ENCODE measurements at places on chromosomes 4 and X. TPM values are rescaled to one million over a fixed set of nuclear protein-coding genes. Genes with fewer than 3 reads are reported as not detected.

OPHN1 gene
- total RNA-seq, result 6.2 TPM

PLAC1 gene
- total RNA-seq, result 0.58 TPM

STK32B gene
- total RNA-seq, result 7.8 TPM

MAOB gene
- not detected for total RNA-seq

DNA sequence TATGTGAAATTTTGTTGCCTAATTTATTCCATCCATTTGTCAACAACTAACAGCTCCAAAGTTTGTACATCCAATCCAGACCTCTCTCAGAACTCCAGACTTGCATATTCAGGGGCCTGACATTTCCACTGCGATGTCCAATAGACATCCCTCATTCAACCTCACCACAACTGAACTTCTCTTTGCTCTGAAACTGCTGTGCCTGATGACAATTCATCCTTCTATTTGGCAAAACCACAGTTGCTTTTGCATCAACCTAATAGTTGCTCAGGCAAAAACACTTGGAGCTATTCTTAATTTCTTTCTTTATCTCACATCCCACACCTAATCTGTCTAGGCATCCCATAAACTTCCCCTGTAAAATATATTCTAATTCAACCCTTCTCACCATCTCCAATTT, 56.5 kb downstream of the ANTXR2 start:
- peaks cover 6% of the 10 kb centered on the region for H3K36me3 ChIP-seq
- no peak overlapping the region for H3K4me3 ChIP-seq
- no peak for DNase-seq
- H3K27ac ChIP-seq, result no peak overlapping the region

DNA sequence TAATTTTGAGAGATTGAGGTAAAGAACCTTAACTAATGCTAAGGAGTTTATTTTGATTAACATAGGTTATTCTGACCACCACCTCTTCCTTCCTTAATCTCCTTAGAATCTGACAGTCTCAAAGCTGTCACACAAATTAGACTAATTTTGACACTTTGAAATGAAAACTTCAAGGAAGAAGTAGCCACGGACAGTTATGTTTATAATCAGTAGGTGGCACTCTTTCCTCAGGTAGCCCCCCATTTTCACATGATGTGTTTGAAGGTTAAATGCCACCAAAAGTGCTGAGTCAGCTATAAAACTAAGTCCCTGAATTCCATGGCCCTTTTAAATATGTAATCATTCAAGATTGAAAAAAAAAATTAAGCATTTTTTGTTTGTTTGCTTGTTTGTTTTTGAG, 22.4 kb downstream of the TMEM33 start:
- peak; percentile 31 for DNase-seq
- H3K4me3 ChIP-seq, result no peak overlapping the region
- H3K27ac ChIP-seq, result no peak overlapping the region
- H3K36me3 ChIP-seq, result peaks cover 6% of the 10 kb centered on the region
- H3K27me3 ChIP-seq, result no peaks in the 10 kb centered on the region

- no peaks in the 10 kb centered on the region for H3K27me3 ChIP-seq
- no peak overlapping the region for H3K27ac ChIP-seq
- no peak overlapping the region for H3K4me3 ChIP-seq
- no peaks in the 10 kb centered on the region for H3K36me3 ChIP-seq
- no peak for DNase-seq
Observed at GRCh38 chr4:58587856-58588255, 1477.7 kb upstream of the IGFBP7 start.

NIPAL1 gene
- 1.7 TPM for total RNA-seq

CYSLTR1 gene
- total RNA-seq, result not detected

COX7B2 gene
- not detected for total RNA-seq

DNA sequence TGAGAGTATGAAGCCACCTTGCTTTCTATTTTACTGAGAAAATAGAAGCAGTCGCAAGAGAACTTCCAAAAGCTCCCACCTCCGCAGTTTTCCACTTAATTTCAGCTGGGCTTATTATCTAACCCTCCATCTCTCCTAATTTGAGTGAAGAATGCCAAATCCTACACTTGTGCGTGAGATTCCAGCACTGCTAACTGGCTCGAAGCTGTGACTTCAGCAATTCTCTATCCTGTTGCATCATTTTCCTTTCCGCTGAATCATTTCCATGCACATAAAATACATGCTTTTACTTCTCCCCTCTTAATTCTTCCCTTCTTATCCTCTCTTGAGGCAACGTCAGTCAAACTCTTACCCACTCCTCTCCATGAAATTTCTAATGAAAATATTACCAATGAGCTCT, 189.5 kb downstream of the GASK1B start:
- peak; percentile 78 for DNase-seq
- peak overlapping the region; percentile 79 for H3K27ac ChIP-seq
- H3K27me3 ChIP-seq, result no peaks in the 10 kb centered on the region
- H3K36me3 ChIP-seq, result no peaks in the 10 kb centered on the region

PDZD4 gene
- 0.09 TPM for total RNA-seq

- no peak overlapping the region for H3K27ac ChIP-seq
- H3K36me3 ChIP-seq, result no peaks in the 10 kb centered on the region
- H3K4me3 ChIP-seq, result no peak overlapping the region
- H3K4me1 ChIP-seq, result no peaks in the 10 kb centered on the region
Observed at GRCh38 chr4:137599734-137600133, 67.4 kb upstream of the PCDH18 start.

DNA sequence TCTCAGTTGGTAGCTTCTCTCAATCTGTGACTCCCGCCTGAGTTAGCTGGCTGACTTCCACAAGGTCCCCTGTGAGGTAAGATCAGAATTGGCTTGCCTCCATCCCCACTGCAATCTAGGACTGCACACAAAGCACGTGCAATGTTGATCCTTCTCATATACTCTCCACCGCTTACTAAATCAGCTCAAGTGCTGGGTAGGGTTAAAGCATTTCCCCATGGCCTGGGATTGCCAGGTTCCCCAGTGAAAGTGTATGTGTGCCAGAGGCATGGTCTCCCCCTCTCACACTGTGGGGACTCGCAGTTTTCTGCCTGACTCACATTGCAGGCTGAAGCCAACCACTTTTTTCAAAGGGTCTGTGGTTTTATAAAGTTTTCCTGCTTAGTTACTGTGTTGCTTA, 886.9 kb downstream of the FAM133A start:
- H3K27me3 ChIP-seq, result no peaks in the 10 kb centered on the region
- H3K27ac ChIP-seq, result no peak overlapping the region
- no peak for DNase-seq
- H3K4me3 ChIP-seq, result no peak overlapping the region
- no peaks in the 10 kb centered on the region for H3K36me3 ChIP-seq
- H3K4me1 ChIP-seq, result no peaks in the 10 kb centered on the region

DNA sequence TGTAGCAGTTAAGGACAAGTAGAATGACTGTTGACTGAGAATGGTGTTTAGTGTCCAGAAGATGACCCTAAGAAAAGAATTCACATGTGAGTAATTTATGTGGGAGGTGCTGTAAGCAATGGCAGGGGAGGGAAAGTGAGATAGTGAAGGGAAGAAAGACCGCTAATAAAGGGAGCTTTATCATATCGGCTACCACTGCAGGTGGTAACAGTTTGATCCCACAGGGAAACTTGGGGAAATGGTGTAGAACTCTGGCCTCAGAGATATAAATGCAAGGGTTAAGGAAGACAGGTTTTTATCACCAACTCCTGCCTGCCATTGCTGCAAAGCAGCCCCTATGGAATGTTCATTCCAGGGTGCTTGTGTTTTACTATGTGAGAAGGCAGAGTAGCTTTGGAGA, 489.6 kb downstream of the STPG2 start:
- no peaks in the 10 kb centered on the region for H3K27me3 ChIP-seq
- no peaks in the 10 kb centered on the region for H3K36me3 ChIP-seq
- no peak overlapping the region for H3K4me3 ChIP-seq
- no peak for DNase-seq
- H3K4me1 ChIP-seq, result no peaks in the 10 kb centered on the region

DNA sequence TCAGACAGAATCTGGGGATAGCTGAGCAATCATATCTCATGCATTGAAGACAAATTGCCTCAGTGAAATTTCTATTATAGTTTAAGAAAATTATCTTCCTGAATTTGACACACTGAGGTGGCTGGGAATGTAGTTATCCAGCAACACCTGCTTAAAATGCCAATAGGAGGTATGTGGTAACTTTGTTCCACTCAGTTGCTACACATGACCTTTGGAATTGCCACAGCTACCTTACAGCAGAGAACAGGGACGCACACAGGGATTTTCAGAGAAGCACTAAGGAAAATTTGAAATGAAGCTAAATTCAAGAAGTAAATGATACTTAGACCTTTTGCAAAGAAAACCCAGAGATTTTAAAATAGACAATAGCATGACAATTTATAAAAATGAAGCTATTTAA, 264.6 kb downstream of the IL1RAPL1 start:
- no peaks in the 10 kb centered on the region for H3K36me3 ChIP-seq
- H3K27ac ChIP-seq, result no peak overlapping the region
- no peak for DNase-seq

GRCh38 chrX:20515841-20516461, 249.2 kb upstream of the RPS6KA3 start:
- H3K4me1 ChIP-seq, result peaks cover 53% of the 10 kb centered on the region
- H3K36me3 ChIP-seq, result no peaks in the 10 kb centered on the region
- no peak overlapping the region for H3K4me3 ChIP-seq
- DNase-seq, result peak; percentile 72
- H3K27ac ChIP-seq, result peak overlapping the region; percentile 71

GRCh38 chr4:152398060-152398459, 137.8 kb downstream of the FBXW7 start:
- H3K4me1 ChIP-seq, result peaks cover 8% of the 10 kb centered on the region
- no peaks in the 10 kb centered on the region for H3K36me3 ChIP-seq

TCEAL2 gene
- total RNA-seq, result not detected

DNA sequence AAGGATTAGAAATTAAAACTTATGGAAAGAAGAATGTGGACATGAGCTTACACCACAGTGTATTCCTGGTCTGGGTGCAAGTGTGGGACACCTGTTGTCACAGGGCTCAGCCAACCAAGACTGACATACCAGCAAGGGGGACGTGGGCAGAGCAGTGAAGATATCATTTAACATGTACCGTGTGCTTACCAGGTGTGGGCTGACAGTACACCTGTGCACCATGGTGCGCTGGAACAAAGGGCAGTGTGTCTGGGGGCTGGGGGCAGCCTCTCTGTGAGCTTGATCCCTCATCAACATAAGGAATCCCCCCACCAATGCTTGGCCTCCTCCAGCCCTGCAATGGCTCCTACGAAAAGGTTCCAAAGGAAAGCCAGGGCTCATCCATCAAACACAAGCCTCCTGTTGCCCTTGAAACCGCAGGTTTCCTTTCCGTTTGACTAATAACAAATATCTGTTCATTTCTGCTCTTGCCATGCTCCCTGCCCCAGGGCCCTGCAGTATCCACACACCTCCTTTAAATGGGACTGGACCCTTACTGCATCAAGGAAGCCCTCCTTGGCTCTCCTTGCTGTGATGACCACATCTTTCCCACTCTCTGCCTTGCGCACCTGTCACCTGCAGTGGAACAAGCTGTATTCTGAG, 16.7 kb downstream of the EVC2 start:
- H3K4me1 ChIP-seq, result no peaks in the 10 kb centered on the region
- H3K36me3 ChIP-seq, result peaks cover 34% of the 10 kb centered on the region
- no peak overlapping the region for H3K27ac ChIP-seq
- no peak overlapping the region for H3K4me3 ChIP-seq
- no peaks in the 10 kb centered on the region for H3K27me3 ChIP-seq

GRCh38 chrX:69176053-69176452, 10.8 kb upstream of the PJA1 start:
- H3K36me3 ChIP-seq, result no peaks in the 10 kb centered on the region
- no peaks in the 10 kb centered on the region for H3K4me1 ChIP-seq
- H3K27me3 ChIP-seq, result no peaks in the 10 kb centered on the region

GRCh38 chrX:143455046-143455445, 62.2 kb downstream of the SPANXN3 start:
- H3K4me1 ChIP-seq, result no peaks in the 10 kb centered on the region
- no peaks in the 10 kb centered on the region for H3K36me3 ChIP-seq
- no peak overlapping the region for H3K4me3 ChIP-seq
- no peaks in the 10 kb centered on the region for H3K27me3 ChIP-seq
- no peak overlapping the region for H3K27ac ChIP-seq

DNA sequence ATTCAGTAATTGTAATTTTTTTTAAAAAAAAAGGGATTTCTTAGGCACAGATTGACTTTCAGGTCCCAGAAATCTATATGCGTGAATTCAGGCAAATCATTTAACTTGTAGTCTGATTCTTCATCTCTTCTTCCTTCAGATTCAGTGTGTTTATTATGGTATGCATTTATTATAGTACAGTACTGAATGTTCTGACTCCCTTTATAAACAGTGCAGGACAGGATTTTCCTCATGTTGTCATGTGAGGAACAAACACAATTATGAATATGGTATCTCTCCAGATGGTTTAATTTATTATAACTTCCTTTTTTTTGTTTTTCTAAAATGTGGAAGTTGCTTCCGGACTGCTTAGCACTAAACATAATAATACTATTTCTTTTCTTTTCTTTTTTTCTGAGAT, 54.2 kb downstream of the RPS3A start:
- H3K4me1 ChIP-seq, result no peaks in the 10 kb centered on the region
- no peak overlapping the region for H3K4me3 ChIP-seq
- H3K27ac ChIP-seq, result no peak overlapping the region
- H3K36me3 ChIP-seq, result peaks cover 2% of the 10 kb centered on the region

DNA sequence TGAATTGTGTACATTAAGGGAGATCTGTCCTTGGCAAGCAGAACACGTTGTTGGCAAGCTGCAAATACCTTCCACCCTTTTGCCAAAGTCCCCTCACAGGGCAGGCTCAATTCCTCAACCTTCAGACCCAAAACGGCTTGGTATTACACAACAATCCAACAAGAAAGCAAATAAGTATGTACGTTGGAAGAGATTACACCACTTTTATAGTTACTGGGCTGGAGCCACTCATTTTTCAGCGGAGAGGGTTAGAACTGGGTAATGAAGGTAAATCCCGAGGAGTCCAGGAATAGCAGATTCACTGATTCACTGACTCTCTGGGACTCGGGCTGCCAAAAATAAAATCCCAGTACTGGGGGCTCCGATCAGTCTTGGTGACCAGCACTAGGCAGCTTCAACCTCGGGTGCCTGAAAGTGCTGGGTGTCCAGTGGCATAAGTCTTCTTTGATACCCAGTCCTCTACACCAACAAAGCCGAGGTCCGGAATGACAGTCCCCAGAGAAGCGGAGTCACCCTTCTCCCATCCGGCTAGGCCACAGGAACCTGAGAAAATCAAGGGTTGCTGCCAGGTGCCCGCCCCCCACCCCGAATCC, 587 bp downstream of the TIMM8A start:
- H3K36me3 ChIP-seq, result no peaks in the 10 kb centered on the region
- H3K27ac ChIP-seq, result peak overlapping the region; percentile 69
- peak; percentile 22 for DNase-seq
- H3K27me3 ChIP-seq, result no peaks in the 10 kb centered on the region

DNA sequence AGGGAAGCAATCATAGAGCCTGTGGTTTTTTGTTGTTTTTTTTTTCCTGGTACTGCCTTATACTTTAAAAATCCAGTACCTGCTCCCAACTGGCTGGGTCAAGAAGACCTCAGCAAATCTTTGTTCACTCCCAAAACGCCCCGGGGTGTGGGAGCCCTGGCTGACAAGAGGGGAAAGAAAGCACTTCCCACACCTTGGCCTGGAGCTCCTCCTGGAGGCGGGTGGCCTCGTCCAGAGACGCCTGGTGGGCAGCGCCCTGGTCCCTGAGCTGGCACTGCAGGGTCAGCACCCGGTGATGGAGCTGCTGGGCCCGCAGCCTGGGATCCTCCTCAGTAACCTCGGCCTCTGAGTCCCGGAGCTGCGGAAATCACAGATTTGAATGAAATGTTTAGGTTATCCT, 38.2 kb downstream of the C4orf50 start:
- DNase-seq, result no peak
- no peaks in the 10 kb centered on the region for H3K36me3 ChIP-seq
- H3K27me3 ChIP-seq, result no peaks in the 10 kb centered on the region
- H3K27ac ChIP-seq, result no peak overlapping the region
- no peaks in the 10 kb centered on the region for H3K4me1 ChIP-seq

All from endothelial cell of umbilical vein (primary cell).